Brain (organoid and tissue), 16 donors: ENCODE measurements at places on chromosomes 1 and 21. TPM values are rescaled to one million over a fixed set of nuclear protein-coding genes. Genes with fewer than 3 reads are reported as not detected.

Gene FOXO6
- 8.1 TPM for polyA plus RNA-seq

Gene MCOLN2
- polyA plus RNA-seq = not detected

Gene MCL1
- 95.9 TPM for polyA plus RNA-seq

Gene TBX15
- 9.0 TPM for polyA plus RNA-seq

Gene MARCKSL1
- polyA plus RNA-seq = 1,713 TPM
